ENCODE measurements at places on chromosomes 4 and X.
A peak's percentile ranks its signal among the peaks of the same experiment; 100 is the strongest.

DNA sequence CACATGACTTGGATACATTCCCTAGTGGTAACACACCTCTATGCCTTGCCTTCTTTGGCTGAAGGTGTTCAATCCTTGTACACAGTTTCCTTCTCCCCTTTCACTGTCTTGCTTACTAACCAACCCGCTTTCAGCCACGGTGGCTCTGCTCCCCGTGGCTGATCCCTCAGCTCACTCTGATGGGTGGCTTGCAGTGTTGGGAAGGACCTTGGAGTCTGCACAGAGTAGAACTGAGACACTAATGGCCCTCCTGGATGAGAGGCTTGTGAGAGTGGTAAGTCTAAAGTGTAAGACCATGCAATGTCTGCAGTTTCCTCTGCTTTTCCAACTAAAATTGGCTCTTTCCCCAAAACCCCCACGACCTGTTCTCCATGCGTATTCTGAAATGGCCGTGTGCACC, 46.0 kb upstream of the GNPDA2 start:
- no peak for DNase-seq

GRCh38 chr4:112312610-112313239, 15.6 kb downstream of the ALPK1 start:
- DNase-seq = no peak

GRCh38 chr4:24537025-24537424, 47.3 kb downstream of the DHX15 start:
- no peak for DNase-seq

DNA sequence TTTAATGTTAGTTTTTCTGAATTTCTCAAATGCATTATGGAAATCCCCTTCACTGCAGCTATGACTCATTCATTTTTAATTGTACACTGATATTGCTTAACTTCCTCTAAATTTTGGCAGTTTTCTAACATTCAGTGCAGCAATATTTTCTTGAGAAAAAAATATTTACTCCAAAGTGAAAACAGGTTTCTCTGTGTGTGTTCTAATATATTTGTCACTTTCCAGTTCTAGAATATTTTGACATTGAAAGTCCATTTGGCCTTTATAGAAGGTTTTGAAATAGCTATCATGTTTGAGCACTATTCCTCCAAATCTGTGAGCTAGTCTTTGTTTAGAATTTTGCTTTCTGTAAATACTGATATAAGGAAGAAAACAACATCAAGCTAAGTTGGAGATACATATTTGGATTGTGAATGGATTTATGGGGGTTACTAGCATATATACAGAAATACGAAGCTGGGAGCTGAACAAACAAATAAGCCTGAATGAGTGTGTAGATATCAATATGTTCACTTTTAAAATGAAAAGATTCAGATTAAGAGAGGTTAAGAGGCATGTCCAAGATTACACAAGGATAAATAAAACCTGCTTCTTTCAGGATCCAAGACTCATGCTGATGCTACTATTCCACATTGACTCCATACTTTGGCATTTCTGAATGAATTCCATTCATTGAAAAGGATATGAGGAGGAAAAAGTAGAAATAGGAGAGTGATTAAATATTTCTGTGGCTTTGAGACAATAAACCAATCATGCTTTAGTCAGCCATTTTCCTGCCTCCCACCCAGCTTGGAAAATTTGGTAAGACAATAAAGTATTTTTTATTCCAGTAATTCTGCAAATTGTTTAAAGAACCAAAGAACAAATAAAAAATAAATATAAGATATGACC, 57.3 kb upstream of the SLIT2 start:
- DNase-seq = no peak

DNA sequence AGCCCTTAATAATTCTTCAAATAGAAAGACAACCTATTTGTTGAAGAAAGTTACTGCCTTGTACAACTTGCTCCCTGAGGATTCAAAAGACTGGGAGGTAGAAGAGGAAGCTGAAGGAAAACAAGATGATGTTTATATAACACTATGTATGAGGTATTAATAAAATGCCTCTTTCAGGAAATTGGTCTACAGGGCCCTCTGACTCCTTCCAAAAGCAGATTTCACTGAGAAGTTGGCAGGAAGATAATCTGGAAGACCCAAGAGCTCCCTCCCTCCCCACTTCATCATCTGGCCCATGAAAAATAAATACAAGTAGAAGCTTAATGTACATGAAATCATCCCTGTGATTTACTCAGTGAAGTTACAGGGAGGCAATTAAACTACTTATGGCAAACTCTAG, 107.5 kb upstream of the MAGEC2 start:
- no peak for DNase-seq

DNA sequence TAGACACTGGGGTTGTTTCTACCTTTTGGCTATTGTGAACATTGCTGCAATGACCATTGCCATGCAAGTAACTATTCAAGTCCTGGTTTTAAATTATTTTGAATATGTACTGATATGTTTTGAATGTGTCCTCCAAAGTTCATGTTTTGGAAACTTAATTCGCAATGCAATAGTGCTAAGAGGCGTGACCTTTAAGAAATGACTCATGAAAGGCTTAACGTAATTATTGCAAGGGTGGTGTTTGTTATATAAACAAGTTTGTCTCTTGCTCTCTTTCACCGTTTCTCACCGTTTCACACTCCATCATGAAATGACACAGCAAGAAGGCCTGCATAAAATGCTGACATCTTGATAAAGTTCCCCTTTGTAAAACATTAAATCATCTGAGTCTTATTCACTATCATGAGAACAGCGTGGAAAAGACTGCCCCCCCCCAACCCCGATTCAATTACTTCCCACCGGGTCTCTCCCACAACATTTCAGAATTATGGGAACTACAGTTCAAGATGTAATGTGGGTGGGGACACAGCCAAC, 506.9 kb upstream of the FAM47C start:
- DNase-seq = no peak

GRCh38 chr4:163470391-163470790, 3.2 kb downstream of the TKTL2 start:
- DNase-seq = no peak

DNA sequence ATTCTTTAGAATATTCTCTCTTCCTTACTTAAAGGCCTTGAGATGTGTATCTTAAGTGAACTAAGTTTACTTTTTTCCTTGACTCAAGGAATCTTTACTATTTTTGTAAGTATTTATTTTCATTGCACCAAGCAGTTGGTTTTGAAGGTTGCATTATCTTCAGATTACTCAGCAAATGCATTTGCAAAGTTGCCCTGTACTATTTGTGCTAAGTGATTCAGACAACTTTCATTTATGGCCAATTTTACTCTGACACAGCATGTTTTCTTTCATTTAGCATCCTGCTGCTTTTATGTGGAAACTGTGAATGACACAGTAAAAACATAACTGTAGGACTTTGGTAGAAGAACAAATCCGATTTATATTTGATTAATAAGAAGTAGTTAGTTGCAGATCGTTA, 191.0 kb downstream of the CCSER1 start:
- no peak for DNase-seq

GRCh38 chr4:91198951-91199350, 1071.8 kb downstream of the CCSER1 start:
- no peak for DNase-seq

GRCh38 chrX:15242899-15243555, 26.9 kb downstream of the ASB9 start:
- DNase-seq = peak; percentile 5

GRCh38 chrX:20233336-20233735, 33.4 kb downstream of the RPS6KA3 start:
- no peak for DNase-seq

GRCh38 chr4:72430050-72430449, 139.0 kb downstream of the ADAMTS3 start:
- DNase-seq = no peak

DNA sequence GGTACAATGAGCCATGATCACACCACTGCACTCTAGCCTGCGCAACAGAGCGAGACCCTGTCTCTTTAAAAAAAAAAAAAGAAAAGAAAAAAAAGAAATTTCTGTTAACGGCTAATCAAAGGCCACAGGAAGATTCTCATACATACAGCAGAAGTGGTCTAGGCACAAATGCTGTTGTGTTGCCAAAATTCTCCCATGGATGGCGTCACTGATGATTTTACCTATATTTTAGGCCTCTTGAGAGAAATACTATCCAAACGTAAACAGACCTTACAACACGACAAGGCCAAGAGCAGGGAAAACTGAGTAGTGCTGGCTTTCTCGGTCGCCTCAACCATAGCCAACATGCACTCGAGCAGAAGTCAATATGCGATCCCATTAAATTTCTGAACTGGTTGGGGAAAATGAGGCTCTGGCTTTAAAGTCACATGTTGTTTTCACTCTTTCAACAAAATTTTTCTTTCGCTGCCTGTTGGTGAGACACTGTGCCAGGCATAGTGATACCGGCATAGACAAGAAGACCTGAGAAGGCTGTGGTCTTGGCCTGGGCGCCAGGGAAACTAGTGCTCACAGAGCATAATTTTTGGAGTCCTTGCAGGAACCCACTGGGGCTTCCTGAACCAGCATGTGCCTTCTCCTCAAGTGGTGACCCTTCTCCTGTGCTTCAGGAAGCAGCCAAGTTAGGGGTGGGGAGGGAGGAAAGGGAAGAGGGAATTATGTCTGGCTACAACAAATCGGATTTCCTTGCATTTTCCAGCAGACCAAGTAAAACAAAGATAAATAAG, 20.6 kb downstream of the SH3KBP1 start:
- no peak for DNase-seq

GRCh38 chrX:3787856-3788255, 74.4 kb upstream of the PRKX start:
- DNase-seq = no peak

- no peak for DNase-seq
Measured at GRCh38 chr4:1099684-1100335, 13.6 kb downstream of the RNF212 start.

DNA sequence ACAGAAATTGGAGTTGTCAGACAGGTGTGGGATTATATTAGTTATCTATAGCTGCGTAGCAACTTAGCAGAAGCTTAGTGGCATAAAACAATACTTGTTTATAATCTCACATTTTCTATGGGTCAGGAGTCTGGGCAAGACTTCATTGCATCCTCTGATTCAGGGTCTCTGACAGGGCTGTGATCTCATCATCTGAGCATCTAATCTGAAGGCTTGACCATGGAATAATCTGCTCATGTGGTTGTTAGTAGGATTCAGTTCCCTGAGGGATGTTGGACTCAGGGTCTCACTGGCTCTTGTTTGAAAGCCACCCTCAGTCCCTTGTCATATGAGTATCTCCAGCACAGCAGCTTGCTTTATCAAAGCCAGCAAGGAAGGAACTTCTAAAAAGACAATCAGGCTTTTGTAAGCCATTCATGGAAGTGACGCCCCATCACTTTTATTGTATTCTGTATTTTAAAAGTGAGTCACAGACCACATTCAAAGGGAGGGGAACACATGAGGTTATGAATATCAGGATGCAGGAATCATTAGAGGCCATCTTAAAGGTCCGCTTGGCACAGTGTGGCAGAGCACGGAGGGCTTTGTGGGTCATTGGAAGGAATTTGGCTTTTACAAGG, 37.2 kb upstream of the FAM9B start:
- DNase-seq = no peak

GRCh38 chrX:39450234-39450977, 647.4 kb downstream of the BCOR start:
- DNase-seq = no peak

GRCh38 chr4:107065201-107065600, 29.1 kb upstream of the DKK2 start:
- no peak for DNase-seq

DNA sequence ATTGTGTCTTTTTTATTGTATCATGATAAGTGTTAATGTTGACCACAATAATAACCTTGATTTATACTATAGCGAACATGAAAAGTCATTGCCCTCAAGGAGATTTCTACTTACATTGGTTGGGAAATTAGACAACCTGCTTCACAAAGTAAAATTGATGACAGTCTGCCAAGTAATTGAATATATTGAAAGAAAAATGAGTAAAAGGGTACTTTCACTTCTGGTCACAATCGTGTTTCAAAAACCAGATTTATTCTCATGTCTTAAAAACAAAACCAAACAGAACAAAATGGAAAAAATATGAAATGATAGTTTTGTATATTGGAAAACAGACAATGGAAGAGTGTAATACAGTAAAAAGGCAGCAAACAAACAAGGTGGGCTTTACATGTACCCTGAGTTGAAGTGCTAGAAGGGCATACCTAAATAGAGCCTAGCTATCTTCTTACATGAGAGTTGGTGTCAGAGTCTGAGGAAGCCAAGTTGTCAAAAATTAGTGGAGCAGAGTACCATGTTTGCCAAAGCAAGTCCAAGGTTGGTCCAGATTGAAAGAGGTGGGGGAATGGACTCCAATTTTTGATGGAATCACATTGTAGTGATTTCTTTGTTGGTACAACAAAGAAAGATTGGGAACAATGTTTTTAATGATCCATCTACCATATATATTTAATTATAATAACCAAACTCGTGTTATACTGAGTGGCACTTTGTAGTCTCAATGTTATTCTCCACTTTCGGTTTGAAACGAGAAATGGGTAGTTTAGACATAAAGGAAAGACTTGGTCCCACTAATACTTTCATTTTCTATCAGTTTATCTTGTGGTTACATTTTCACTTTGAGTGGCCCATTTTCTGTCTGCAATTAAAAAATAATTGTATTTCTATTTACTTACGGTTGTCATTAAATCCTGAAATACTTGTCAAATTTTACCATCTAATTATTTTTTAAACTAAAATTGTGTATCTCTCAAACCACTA, 775.6 kb downstream of the STIM2 start:
- DNase-seq = no peak

- DNase-seq = no peak
Measured at GRCh38 chrX:42398967-42399631, 378.9 kb downstream of the PPP1R2C start.

DNA sequence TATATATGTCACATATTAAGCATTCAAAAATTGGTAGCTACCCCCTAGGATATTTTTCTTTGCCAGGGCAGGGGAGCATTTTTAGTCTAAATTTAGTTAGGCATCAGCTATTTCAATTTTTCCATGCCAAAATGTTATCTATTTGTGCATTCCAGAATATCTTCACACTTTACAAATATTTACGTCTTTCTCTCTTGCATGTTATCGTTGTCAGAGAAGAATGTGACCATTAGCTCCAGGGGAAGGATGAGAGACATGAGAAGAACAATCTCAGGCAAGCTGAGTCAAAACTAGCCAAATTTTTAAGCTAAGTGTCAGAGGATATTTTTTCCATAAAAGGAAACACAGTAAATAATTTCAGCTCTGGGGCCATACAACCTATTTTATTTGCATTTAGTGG, 885.0 kb upstream of the EPHA5 start:
- no peak for DNase-seq

DNA sequence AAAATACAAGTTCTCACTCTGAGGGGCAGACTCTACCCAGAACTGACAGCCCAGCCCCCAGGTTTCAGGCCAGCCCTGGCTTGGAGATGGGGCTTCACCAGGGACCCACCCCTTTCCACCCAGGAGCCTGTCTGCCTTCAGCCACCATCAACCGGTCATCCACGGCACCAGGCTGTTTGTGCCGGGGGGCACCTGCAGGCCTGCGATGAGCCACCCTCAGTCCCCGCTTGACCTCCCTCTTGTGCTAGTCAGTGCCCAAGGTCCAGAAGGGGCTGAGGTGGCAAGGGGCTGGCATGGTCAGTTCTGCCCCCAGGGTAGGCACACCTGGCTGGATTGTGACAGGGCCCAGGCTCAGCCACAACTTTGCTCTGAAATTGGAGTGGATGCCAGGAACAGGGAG, 82.1 kb downstream of the ADRA2C start:
- DNase-seq = no peak

- DNase-seq = no peak
Measured at GRCh38 chr4:140829825-140830224, 73.6 kb upstream of the TBC1D9 start.

- no peak for DNase-seq
Measured at GRCh38 chr4:178856139-178856800, 1414.0 kb upstream of the AGA start.

- peak; percentile 50 for DNase-seq
Measured at GRCh38 chrX:103697687-103698086, 11.2 kb upstream of the MORF4L2 start.

GRCh38 chr4:6620296-6620695, 20.2 kb upstream of the MRFAP1 start:
- DNase-seq = no peak

Data from neural progenitor cell (in vitro differentiated cells).